Stimulated activated CD4-positive, alpha-beta T cell treated with anti-CD3 and anti-CD28 coated beads, Interleukin-1b, Interleukin-23, amount 100 ng/mL, for 24 hours (primary cell): ENCODE measurements at places on chromosomes 16 and 17.

- no peak for DNase-seq
Observed at GRCh38 chr16:78984324-78984723, 616.2 kb downstream of the MAF start.

- DNase-seq, result peak; percentile 57
Observed at GRCh38 chr16:85086347-85087291, 25.7 kb downstream of the CIBAR2 start.

- no peak for DNase-seq
Observed at GRCh38 chr16:57413733-57414132, 9.2 kb downstream of the CCL17 start.

- no peak for DNase-seq
Observed at GRCh38 chr16:52677501-52677900, 130.6 kb upstream of the TOX3 start.

- DNase-seq, result no peak
Observed at GRCh38 chr17:69945698-69946185, 129.3 kb upstream of the KCNJ16 start.

- DNase-seq, result no peak
Observed at GRCh38 chr17:16475179-16475704, 16.8 kb downstream of the LRRC75A start.

- DNase-seq, result no peak
Observed at GRCh38 chr17:50426814-50427787, 1.1 kb downstream of the ACSF2 start.

- DNase-seq, result no peak
Observed at GRCh38 chr17:36135465-36135864, 31.8 kb downstream of the CCL4 start.

GRCh38 chr17:27109346-27109745, 184.6 kb upstream of the WSB1 start:
- DNase-seq, result no peak

DNA sequence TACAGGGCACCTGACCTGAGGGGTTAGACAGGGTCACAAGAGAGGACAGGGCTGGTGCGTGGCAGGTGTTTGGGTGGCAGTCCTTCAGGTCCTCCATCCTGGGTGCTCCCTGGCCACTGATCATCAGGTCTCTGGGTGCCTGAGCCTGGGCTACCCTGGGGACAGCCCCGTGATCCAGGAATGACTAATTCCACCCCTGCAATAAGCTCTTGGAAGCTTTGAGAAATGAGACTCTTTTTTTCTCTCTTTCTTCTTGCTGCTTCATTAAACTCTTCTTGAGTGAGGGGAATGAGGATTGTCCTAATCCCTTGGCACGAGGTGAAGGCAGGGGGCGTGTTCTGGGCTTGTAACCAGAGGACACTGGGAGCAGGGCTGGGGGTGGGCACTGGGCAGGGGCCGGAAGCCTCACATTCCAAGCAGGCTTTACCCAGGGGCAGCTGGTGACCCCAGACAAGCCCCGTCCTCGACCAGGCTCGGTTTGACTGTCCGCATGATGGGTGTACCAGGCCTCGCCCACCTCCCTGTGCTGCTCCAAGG, 21.4 kb upstream of the SPNS2 start:
- DNase-seq, result no peak

- DNase-seq, result no peak
Observed at GRCh38 chr17:59345476-59345875, 14.0 kb downstream of the YPEL2 start.

DNA sequence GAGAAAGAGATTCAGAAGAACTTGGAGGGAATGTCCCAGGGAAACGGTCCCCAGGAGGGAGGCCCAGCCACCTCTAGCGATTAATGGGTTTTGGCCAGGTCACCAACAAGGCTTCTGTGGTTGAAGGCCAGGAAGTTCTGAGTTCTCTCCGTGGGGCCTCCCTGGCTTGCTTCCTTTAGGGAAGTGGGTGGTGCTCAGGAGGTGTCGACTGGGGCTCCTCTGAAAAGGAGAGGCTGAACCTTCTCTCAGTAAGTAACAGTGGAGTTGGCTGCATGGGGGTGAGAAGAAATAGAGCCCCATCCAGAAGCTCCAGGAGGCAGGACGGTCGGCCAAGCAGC, 77.1 kb upstream of the GSE1 start:
- DNase-seq, result no peak

DNA sequence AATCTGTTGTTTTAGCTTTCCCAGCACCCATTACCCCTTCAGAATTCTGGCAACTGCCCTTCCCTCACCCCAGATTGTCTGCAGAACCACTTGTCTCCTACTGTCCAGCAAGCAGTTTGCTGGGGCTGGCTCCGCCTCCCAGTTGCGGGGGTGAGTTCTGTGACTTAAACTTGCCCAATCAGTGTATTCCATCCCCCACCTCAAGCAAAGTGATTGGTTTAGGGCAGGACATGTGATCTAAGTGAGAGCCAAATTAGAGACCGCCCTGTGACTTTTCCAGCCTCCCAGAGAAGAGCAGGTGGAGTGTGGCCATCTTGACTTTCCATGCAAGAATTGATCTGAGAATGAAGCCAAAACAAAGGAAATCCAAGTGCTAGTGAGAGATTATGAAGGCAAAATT, 22.7 kb upstream of the SRCIN1 start:
- DNase-seq, result no peak

- no peak for DNase-seq
Observed at GRCh38 chr16:20906341-20907255, 6.0 kb downstream of the LYRM1 start.

DNA sequence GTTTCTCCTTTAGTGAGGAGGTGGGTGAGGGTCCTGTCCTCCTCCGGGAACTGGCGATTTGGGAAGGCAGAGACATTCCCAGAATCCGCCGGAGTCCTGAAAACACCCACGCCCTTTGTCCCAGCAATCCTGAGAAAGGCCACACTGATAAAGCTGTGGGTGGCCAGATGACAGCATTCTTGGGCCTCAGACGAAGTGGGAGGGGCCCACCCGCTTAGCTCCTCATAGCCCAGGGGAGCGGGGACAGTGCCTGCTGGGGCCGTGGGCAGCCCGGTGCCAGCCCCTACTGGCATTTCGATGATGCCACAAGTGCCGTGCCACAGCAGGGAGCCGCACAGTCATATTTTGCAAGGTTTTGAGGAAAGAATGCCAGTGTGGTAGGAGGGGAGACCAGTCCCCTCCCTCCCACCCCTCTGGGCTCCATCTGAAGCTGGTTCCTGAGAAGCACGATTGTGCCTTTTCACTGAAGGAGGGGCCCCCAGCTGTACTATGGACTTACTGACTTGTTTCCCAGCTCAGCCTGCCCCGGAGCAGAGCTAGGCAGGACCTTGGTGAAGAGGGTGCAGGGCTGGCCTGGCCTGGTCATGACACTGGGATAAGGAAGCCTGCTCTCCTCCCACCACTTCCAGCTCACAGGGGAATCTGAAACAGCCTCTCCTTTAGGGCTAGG, 20.9 kb upstream of the MPRIP start:
- DNase-seq, result no peak

DNA sequence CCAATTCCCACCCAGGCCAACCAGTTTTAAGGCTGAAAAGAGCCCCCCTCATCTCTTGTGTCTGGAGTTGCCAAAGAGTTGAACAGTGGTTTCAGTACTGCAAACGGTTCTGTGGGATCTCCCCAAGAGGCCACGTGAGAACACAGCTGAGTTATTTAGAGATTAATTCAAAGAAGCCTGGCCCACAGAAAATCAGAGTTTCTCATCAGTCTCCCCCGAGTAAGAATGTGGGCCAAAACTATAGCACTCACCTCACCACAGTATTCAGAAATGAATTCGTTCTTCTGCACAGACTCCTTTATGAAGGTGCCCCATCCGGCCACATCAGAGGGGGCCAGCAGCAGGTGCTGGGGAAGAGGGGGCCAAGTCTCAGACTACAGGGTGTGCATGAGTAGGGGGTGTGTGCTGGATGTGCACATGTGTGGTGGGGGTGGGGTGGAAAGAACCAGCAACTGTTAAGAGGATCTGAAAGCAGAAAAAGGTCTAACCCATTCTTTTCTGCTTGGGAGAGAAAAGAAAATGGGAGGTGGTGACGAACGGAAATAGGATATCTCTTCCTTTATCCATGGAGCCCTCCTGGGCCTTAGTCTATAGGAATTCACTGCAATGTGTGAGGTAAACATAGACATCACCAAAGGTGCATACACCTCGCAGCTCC, 22.6 kb downstream of the CNTNAP1 start:
- no peak for DNase-seq

GRCh38 chr17:51050291-51051033, 70.2 kb downstream of the SPAG9 start:
- no peak for DNase-seq

GRCh38 chr16:30009990-30010843, 610 bp downstream of the DOC2A start:
- DNase-seq, result no peak

- DNase-seq, result no peak
Observed at GRCh38 chr17:39529455-39529854, 68.2 kb downstream of the CDK12 start.

GRCh38 chr17:58264407-58265103, 16.2 kb downstream of the MPO start:
- DNase-seq, result no peak

DNA sequence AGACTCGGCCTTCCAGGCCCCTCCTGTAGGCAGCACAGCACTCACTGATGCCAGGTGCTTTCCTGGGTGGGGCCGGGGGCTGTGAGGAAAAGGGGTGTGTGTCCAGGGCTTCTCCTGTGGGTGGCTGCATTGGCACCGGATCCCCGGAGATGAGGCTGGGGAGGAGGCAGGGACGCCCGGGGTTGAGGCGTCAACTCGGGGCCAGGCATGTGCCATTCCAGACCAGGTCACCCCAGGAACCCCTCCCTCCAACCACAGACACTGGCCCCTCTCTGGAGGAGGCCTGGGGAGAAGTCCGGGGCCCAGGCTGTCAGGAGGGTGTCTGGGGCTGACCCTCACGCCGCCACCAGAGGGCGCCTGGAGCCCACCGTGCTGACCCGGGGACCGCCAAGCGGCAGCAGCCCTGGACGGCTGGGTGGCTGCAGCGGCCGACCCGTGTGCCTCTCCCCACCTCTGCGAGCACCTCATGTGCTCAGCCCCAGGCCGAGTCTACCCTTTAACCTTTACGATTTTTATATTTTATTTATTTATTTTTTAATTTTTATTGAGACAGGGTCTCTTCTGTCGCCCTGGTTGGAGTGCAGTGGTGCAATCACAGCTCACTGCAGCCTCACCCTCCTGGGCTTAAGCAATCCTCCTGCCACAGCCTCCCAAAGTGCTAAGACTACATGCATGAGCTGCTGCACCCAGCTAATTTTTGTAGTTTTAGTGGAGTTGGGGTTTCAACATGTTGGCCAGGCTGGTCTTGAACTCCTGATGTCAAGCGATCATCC, 3.2 kb upstream of the METRN start:
- peak; percentile 74 for DNase-seq
